ENCODE measurements at places on chromosomes 7 and 10.

- DNase-seq, result peak; percentile 21
Measured at GRCh38 chr10:7275761-7276440, 134.9 kb downstream of the SFMBT2 start.

GRCh38 chr7:7566651-7567611 lies at the start of gene MIOS:
TSS of gene MIOS (plus strand) at chr7:7566884. CDS start at chr7:7572476, 5,592 bp downstream.
- DNase-seq, result peak; percentile 81

- DNase-seq, result no peak
Measured at GRCh38 chr7:114972567-114972966, 50.7 kb downstream of the MDFIC start.

GRCh38 chr7:105678811-105679495 lies 97.7 kb upstream of the EFCAB10 start:
- peak; percentile 77 for DNase-seq

- no peak for DNase-seq
Measured at GRCh38 chr7:31111109-31111451, 59.0 kb downstream of the ADCYAP1R1 start.

- no peak for DNase-seq
Measured at GRCh38 chr10:43403911-43404703, 4.9 kb downstream of the HNRNPF start.

DNA sequence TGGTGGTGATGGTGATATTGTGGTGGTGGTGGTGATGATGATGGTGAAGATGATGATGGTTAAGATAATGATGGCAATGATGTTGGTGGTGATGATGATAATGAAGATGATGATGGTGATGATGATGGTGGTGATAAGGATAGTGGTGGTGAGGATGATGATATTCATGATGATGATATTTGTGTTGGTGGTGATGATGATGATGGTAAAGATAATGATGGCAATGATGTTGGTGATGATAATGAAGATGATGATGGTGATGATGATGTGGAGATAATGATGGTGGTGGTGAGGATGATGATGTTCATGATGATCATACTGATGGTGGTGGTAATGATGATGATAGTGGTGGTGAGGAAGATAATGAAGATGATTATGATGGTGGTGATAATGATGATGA lies 30.7 kb upstream of the SDK1 start:
- no peak for DNase-seq

GRCh38 chr7:41174521-41174920 lies 528.4 kb downstream of the INHBA start:
- DNase-seq, result no peak

DNA sequence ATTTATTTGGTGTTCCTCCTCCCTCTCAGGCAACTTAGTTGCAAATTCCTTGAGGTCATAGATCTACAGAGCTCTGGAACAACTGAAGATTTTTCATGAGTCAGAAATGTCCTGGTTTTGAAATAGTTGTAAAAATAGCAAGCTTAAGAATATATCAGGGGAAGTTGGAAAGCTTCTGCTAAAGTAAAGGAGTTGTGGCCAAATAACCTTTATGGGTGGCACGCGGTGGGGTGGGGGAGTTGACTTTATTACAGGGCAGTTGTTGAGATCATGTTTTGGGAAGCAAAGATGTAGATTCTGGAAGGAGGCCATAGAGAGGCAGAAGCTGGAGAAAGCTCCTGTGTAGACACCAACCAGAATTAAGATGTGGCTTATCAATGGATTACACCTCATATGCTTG lies 326.0 kb upstream of the MTPN start:
- DNase-seq, result no peak

GRCh38 chr7:79820387-79820786 lies 314.2 kb upstream of the GNAI1 start:
- no peak for DNase-seq

DNA sequence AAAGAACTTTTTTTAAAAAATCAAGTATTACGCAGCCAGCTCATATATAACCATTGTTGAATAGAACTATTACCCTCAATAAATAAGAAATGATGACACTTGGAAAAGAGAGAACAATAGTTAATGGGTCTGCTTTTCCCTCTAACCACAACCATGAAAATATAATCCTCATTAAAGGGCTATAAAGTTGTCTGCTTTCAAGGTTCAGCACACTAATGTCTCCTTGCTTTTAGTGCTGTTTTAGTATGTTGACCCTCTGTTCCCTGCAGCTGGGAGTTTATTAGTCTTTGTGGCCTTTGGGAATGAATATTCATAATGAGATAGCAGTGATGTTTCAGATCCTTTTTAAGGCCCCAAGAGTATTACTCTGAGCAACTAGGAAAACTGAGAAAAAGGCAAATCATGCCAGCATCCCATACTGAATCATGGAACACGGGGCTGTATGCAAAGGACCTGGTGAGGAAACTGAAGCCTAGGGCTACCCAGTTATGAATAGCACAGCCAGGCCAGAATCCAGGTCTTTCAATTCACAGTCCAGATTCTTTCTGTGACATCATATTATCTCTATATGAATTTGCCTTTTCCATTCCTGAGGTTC lies 332.0 kb upstream of the LRGUK start:
- DNase-seq, result no peak

- no peak for DNase-seq
Measured at GRCh38 chr7:114789871-114790311, 132.0 kb upstream of the MDFIC start.
